ENCODE measurements at places on chromosomes 11 and 22.
A peak's percentile ranks its signal among the peaks of the same experiment; 100 is the strongest.

GRCh38 chr11:98358551-98358950, 662.2 kb upstream of the CNTN5 start:
- DNase-seq: no peak

- DNase-seq: no peak
Observed at GRCh38 chr11:115674176-115674936, 170.1 kb upstream of the CADM1 start.

- DNase-seq: peak; percentile 4
Observed at GRCh38 chr11:96486890-96487611, 97.2 kb downstream of the JRKL start.

GRCh38 chr11:68963779-68964178, 17.0 kb downstream of the MRGPRD start:
- DNase-seq: no peak

GRCh38 chr11:57485217-57485990, 25.1 kb downstream of the RTN4RL2 start:
- no peak for DNase-seq

- DNase-seq: no peak
Observed at GRCh38 chr11:11814614-11815452, 26.9 kb upstream of the USP47 start.

DNA sequence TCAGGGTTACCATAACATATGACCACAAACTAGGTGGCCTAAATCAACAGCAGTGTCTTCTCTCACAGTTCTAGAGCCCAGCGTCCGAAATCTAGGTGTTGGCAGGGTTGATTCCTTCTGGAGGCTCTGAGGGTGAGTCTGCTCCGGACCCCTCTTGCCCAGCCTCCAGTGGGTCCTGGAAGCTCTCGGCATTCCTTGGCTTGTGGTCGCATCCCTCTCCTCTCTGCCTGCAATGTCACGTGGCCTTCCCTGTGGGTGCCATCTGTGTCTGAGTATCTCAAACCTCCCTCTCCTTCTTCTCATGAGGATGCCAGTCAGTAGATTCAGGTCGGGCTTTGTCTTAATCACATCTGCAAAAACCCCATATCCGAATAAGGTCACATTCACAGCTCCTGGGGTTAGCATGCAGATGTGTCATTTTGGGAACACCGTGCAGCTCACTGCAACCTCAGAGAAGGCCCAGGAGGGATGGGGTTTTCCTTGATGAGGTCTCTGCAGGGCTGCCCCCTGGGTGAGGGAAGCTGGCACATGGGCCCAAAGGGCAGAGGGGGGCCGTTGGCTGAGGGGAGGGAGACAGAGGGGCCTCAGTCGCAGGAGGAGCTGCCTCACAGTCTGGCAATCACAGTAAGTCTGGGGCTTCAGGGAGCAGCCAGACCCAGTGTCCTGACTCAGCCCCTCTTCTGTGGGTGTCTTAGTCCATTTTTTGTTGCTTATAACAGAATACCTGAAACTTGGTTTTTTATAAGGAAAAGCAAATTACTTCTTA, 41.2 kb downstream of the PARVG start:
- DNase-seq: no peak

DNA sequence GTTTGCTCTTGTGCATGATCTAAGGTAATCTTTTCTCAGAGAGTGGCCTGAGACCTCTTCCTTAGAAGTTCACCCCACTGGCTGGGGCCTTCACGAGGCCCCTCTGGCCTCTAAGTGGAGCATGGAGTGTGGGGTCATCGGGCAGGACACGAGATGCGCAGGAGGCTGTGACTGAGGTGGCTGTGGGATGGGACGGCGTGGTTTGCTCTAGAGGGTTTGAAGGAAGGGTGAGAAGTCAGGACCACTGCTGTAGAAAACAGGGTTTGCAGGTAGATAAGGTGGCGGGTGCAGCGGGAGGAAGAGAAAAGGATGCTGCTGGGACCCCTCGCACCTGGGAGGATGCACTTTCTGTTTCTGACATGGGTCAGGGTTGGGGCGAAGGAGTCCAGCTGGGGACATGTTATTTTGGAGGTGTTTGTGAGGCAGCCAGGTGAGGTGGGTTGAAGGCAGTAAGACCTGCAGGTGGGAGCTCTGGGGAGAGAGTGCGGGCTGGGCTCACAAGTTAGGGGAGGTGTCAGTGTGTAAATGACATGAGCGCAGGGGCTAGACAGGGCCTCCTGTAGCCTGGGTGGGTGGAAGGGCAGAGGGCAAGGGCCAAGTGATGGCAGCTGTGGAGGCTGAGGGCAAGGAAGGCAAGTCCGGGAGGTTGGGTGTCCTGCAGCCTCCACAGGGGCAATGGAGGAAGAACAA, 62.5 kb downstream of the KCNQ1 start:
- DNase-seq: no peak

DNA sequence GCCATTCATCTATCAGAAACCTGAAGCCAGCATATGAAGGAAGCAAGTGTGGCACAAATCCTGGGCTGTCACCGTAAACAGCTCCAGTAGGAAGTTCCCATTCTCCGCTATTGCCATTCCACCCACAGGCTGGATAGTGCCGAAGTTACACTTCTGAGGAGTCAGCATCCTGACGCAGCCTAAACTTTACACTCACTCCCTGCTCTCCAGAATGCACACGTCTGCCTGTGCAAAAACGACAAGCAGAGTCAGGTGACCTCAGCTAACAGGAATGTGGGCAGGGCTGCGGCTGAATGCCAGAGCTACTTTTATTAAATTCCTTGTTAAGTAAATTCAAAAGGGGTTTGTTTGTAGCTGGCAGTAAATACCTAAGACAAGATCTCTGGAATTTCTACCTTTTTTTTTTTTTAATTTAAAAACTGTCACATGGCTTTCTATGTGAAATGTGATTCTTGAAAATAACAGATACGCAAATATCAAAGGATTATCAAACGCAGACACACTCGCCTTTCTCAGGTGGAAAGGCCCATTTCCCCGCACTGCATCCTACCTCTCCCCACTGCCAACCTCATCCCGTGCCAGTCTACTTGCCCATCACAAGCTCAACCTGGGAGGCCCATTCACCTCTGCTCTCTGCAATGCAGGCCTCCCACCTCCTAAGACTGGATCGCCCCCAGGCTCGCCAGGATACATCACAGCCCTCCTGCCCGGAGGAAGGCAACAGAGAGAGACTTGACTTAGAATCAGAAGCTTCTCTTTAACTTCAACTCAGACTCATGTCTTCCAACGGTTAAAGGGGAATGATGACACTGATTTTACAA, 33.5 kb downstream of the NFRKB start:
- peak; percentile 73 for DNase-seq

DNA sequence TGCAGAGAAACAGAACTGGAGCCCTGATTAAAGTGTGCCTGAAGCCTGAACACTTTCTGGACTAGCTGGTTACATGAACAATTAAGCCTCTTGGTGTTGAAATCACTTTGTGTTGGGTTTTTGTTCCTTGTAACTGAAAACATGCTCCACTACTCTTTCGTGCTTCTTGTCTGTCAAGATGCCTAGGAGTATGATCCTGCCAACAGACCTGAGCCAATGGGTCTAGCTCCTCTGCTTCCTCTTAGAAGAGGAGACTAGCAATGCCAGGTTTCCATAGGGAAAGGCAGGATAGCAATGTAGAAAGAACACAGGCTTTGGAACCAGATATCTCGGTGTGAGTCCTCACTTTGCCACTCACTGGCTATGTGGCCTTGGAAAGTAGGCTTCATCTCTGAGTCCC, 40.3 kb downstream of the IRAG1 start:
- DNase-seq: no peak

GRCh38 chr11:86671531-86672006, 847 bp downstream of the ME3 start:
- DNase-seq: no peak

DNA sequence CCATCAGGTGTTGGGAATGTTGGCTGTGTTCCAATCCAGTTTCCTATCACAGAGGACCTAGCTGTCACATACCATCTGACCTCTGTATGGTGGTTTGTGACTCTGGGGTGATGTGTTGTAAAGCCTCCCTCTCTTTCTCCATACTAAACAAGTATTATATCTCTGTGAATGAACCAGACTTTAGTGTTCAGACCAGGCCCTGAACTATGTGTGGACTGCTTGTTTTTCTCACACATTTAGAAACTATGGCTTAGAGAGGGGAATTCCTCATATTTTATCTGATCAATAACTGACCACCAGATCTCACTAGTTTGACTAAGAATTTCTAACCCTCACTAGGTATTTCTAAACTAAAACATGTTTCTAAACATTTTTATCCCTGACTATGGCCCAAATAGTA, 17.5 kb downstream of the NCR3LG1 start:
- no peak for DNase-seq

DNA sequence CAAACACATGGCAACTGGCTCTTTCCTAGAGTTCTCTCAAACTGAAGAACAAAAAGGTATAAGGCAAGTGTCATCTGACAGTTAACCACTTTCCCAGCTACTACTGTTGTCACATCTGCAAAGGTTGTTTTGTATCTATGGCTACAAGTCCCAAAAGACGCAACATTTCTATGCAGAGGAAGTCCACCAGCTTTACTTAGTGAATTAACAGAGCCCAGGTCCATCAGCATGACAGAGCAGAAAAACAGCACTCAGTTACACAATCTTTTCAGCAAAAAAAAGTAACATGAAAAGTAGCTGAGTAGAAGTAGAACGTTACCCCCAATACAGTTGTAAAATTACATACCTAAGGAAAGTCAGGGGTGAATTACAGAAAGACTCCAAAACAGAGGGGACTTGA, 12.1 kb downstream of the CPSF7 start:
- DNase-seq: no peak

GRCh38 chr11:124643042-124643604, 20.5 kb downstream of the TBRG1 start:
- no peak for DNase-seq
